ENCODE measurements at places on chromosomes 4 and X. TPM values are rescaled to one million over a fixed set of nuclear protein-coding genes. Genes with fewer than 3 reads are reported as not detected.

The SPANXB1 gene
- total RNA-seq = not detected

The FGF2 gene
- 6.3 TPM for total RNA-seq

The GAGE1 gene
- total RNA-seq = not detected

DNA sequence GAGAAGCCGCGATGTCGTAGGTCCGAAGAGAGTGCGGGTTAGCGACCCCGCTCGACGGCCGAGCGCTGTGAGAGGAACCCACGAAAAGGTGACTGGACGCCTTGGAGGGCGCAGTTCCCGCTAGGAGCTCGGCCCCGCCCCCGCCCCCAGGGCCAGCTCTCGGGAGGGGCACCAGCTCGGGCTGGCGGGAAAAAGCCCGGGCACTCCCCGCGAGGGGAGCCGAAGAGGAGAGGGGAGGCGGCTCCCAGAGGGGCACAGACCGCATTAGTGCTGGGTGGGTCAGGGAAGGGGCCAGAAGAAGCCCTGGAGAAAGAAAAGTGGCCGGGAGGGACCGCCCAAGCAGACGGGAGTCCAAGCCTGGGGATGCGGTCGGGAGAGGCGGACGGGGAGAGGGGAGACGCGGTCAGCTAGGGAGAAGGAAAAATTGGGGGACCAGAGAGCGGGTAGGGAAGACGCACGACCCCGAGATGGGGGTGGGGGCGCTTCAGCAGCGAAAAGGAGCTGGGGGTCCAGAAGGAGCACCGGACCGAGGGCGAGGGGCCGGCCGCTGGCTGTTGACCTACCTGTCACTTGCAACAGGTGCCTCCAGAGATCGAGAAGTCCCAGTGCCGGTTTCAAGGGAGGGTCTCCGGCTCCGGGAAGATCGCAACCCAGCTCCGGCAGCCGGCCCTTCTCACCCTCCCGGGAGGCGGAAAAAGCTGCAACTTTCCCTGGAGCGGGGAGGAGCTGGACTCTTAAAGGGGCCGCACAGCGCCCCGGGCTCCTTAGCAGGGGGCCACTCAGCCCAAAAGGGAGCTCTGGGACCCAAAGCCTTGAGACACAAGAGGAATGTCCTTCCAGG lies at the start of gene SYTL4:
Gene SYTL4 (minus strand): TSS at position 681 of the 841 bp plus-strand sequence. CDS start 30,084 bp downstream, outside the sequence.
- H3K4me3 ChIP-seq = peak within 1 kb of the TSS; percentile 75
- H3K27ac ChIP-seq = peak within 1 kb of the TSS; percentile 65
- H3K27me3 ChIP-seq = no peaks in the 10 kb centered on the region
- no peak for DNase-seq
- H3K4me1 ChIP-seq = peaks cover 9% of the 10 kb centered on the region

- no peaks in the 10 kb centered on the region for H3K4me1 ChIP-seq
- H3K4me3 ChIP-seq = no peak overlapping the region
- H3K27ac ChIP-seq = no peak overlapping the region
- DNase-seq = no peak
Observed at GRCh38 chrX:149758068-149758714, 15.7 kb upstream of the HSFX1 start.

GRCh38 chr4:142563682-142564291 lies 282.3 kb downstream of the INPP4B start:
- H3K4me1 ChIP-seq = peaks cover 19% of the 10 kb centered on the region
- H3K27me3 ChIP-seq = no peaks in the 10 kb centered on the region
- no peaks in the 10 kb centered on the region for H3K36me3 ChIP-seq
- DNase-seq = no peak
